ENCODE measurements at places on chromosomes 5 and 9. TPM values are rescaled to one million over a fixed set of nuclear protein-coding genes. Genes with fewer than 3 reads are reported as not detected.

DNA sequence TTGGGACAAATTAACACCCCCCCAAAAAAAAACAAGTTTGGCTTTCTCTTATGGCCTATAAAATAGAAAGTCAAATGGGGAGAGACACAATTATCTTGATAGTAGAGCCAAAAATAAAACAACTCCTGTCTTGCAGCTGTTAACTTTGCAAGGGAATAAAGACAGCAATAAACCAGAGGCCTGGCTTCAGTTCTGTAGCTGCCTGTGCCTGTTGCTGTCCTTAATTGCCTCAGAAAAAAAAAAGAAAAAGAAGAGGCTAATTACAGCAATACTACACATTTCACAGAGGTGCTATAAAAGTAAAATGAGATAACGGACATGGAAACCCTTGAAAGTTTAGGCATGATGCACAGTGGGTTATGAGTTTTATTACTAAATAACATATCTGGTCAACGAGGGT lies 170.7 kb upstream of the IRX1 start:
- H3K4me1 ChIP-seq: peaks cover 12% of the 10 kb centered on the region
- H3K4me3 ChIP-seq: no peak overlapping the region
- peaks cover 1% of the 10 kb centered on the region for H3K27me3 ChIP-seq
- H3K27ac ChIP-seq: no peak overlapping the region
- DNase-seq: no peak
- peaks cover 5% of the 10 kb centered on the region for H3K36me3 ChIP-seq

- peaks cover 6% of the 10 kb centered on the region for H3K4me1 ChIP-seq
- H3K4me3 ChIP-seq: no peak overlapping the region
- no peaks in the 10 kb centered on the region for H3K36me3 ChIP-seq
- no peaks in the 10 kb centered on the region for H3K27me3 ChIP-seq
Measured at GRCh38 chr5:59547731-59548130, 345.8 kb downstream of the PDE4D start.

Gene FGD3
- total RNA-seq: 1.2 TPM

GRCh38 chr5:173602423-173602822 lies 14.0 kb downstream of the BOD1 start:
- peaks cover 3% of the 10 kb centered on the region for H3K27me3 ChIP-seq
- no peak overlapping the region for H3K27ac ChIP-seq
- H3K4me3 ChIP-seq: no peak overlapping the region
- H3K4me1 ChIP-seq: peaks cover 2% of the 10 kb centered on the region
